ENCODE measurements at places on chromosomes 12 and 14.

GRCh38 chr12:60333461-60333860, 737.6 kb downstream of the SLC16A7 start:
- no peak for DNase-seq

DNA sequence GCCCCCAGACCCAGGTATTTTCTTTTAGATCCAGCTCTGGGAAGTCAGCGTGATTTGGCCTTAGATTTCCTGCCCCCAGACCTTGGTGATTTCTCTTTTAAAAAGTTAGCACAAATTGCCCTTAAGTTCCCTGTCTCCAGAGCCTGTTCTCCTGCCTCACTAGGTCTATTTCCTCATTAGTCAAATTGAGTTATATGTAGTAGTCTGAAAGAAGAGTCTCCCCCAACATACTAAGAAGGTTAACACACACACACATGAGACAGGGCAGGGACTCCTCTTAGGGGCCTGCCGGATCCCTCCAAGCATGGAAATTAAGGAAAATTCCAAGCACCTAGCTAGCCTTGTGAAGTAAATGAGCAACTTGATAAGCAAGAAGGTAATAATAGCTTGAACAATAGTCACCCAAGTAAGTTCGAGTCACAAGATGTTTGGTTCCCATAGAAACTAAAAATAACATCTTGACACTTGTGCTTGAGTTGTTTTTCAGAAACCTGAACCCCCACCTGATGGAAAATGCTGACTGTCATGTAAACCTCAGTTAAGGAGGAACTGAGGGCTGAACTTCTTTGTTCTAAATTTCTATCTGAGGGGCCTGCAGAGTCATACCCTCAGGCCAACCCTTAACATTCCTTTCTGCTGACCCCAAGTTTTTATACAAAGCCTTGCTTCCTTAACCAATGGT, 51.6 kb downstream of the CAND1 start:
- no peak for DNase-seq

DNA sequence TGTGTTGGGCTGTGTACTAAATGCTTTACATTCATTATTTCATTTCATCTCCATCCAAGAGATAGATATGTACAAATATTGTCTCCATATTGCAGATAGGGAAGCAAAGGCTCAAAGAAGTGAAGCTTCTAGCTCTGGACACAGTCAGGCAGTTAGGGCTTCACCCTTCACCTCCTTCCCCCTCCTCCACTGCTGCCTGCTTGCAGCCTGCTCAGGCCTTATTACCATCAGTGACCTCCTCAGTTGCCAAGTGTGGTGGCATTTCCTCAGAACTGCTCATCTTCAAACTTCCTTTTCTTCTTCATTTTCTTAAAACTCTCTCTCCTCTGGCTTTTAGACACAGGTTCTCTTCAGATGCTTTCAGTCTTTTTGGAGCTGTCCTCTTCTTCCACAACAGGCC, 4.7 kb upstream of the GPATCH2L start:
- no peak for DNase-seq

DNA sequence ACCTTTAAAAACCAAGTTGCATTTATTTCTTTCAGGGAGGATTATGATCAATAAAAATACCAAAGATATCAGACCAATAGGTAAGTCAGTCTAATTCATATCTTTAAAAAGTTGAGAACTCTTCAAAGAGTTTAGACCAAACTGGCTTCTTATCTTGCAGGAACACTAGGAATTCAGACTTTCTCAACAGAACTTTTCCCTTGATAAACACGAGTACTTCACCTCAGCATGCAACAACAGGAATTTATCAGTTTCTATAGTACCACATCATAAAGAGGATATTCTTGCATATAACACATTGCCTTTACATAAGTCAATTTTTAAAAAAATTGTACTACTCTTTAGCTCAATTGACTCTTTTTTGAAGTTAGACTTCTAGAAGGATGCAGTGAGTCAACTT, 68.2 kb downstream of the DNAI7 start:
- DNase-seq = no peak

- DNase-seq = no peak
Measured at GRCh38 chr12:46442738-46443137, 70.2 kb upstream of the SLC38A2 start.

DNA sequence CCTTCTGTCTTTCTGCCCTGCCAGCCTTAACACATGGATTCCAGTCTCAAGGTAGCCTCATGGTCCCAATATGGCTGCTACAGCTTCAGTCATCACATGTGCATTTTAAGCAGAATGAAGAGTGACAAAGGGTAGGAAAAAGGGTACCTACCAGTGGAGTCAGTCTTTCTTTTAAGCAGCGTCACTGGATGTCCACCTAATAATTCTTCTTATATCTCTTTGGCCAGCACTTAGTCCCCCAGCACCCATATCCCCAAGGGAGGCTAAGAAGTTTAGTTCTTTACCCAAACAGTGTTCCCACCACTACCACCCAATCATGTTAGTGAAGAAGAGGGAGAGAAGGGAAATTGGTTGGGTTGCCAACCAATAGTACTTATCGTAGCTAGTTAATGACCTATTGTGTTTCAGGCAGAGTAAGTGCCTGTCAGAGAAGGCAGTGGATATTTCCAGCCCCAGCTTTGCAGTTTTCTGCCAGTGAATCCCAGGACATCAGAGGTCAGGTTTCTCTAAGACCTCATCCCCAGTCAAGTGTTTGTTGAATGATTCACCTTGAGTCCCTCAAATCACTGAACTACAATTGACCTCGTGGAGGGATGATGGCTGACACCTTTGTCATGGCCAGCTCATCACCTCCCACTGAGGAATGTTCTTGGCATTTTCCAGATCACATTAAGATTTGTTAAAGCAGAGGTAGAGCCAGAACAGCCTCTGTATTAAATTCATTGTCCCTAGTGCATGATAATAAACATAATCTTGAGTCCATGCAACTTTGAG, 250.9 kb upstream of the CRY1 start:
- no peak for DNase-seq

DNA sequence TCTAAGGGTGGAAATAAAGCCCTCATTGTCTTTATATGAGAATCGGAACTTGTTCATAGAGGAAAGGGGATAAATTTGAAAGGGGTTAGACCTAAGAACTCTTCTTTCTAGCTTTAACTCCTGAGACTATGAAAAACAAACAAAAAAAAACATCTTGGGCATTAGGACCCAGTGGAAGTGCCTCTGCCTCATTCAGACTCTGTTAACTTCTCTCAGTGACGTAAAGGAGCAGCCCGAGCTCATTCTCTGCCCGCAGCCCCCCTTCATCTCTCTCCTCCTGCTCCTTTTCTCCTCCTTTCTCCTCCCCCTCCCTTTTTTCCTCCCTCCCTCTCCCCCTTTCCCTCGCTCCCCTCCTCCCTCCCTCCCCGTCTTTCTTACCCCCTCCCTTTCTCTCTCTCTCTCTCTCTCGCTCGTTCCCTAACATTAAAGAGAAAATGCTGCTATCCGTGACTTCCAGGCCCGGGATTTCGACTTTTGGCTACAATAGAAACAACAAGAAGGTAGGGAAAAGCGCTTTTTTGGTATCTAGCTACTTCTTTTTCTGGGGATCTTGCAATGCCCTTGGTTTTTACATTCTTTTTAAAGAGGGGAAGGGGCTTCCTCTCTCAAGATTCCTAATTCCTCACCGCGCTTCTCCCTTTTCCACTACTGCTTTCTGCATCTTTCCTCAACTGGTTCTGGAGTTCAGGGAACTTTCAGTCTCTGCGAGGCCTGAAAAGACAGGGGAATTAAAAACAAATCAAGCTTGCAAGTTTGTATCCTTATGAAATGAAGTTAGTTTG, at the start of gene RBMS2:
TSS of gene RBMS2 (plus strand) at position 231 of the 782 bp plus-strand sequence. CDS start at position 435, 204 bp downstream.
- DNase-seq = peak; percentile 95

DNA sequence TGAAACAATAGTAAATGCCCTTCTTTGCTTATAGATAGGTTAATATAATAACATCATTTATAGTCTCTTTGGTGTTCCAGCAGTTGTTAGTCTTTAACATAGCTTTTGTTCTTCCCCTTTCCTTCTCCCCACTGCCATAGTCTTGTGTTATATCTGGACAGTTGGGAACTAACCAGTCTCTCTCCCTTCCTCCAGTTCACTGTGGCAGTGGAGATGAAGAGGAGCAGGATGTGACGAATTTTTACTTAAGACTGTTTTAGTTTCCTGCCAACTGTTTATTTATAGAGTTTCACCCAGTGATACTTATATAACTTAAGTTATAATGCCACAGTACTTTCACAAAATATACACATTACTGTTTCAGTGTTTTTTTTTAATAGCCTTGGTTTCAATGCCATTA, 277.4 kb downstream of the PDZRN4 start:
- DNase-seq = no peak

GRCh38 chr12:55428331-55429243, 2.5 kb downstream of the OR6C76 start:
- DNase-seq = no peak

GRCh38 chr12:54829511-54829910, 24.8 kb upstream of the MUCL1 start:
- DNase-seq = no peak

DNA sequence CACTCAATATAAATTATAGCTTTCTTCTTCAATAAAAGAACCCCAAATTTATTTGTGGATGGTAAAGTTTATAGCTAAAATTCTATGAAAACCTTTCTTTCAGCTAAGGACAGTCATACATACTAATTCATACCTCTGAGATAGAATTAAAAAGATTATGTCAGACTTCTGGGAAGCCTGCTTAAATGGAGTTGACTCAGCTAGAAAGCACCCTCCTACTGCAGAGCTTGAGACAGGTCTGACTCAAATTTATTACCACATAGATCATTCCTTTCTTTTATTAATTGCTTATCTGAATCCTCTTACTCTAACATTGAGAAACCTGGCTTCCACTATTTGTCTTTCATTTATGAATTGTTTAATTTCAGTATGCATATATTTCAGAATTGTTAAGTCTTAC, 1007.0 kb upstream of the LRFN5 start:
- DNase-seq = no peak

DNA sequence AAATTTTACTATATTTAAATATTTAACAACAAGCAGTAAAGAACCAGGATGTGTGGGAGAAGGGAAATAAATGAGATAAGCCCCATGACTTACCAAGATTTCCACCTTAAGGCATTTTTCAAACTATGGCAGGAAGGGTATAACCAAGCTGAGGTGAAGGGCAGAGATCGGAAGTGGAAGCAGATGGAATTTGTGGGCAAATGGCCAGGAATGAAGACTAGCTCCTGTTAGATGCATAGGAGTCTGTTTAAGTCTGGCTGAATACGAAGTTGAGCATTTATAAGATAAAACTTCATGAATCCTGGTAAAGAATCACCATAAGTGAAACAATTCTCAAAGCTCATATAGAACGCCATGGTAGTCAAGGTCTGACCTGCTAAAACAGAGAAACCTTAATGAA, 163.5 kb downstream of the DIO2 start:
- no peak for DNase-seq

GRCh38 chr12:106602076-106602475, 19.3 kb downstream of the RFX4 start:
- DNase-seq = no peak

DNA sequence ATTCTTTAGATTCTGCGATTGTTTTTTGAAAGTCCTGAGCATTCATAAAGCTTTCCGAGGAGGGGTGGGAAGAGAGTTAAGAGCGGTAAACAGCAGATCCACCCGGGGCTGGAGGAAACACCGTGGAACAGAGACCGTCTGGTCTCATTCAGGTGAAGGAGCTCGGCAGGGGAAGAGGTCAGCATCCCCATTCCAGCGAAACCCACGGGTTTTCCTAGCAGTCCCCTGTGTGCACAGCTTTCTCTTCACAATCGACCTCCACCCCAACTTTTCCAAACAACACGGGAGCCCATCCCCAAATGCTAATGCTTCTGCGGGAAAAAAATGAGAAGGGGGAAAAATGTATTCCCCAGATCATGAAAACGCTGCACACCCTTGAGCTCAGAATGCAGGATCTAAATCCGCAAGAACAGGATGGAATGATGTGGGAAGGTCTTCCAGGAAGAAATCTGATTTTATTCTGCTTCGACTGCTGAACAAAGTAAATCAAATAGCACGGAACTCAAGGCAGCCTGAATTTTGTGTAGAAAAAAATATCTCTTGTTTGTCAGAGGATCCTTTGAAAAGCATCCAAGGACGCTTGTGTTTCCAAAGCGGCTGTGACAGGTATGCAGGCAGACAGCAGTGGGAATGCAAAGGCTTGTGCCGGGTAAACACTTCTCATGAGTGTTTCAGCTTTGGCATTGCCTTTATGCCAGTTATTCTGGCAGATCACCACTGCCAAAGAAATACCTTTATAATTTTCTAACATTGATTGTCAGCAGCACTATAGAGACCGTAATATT, 128.8 kb downstream of the NDUFA12 start:
- DNase-seq = peak; percentile 39

- DNase-seq = peak; percentile 75
Measured at GRCh38 chr12:27970401-27971120, 2.0 kb downstream of the PTHLH start.

DNA sequence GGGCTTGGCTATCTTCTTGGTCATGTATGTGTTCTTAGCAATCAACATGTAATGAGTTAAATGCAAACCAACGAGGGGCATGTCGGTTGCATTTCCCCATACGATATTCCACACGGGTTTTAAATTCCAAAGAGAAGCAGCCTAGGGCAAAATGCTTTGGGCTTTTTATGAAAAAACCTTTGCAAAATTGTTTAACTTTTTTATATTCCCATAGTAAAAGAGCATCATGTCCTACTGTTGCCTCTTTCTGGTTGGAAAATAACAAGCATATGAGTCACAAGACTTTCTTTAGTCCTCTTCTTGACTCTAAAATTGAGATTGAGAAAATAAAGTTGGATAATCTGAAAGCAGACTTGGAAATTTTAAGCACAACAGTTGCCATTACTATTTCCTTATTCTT, 3.8 kb upstream of the DIO2 start:
- DNase-seq = no peak

DNA sequence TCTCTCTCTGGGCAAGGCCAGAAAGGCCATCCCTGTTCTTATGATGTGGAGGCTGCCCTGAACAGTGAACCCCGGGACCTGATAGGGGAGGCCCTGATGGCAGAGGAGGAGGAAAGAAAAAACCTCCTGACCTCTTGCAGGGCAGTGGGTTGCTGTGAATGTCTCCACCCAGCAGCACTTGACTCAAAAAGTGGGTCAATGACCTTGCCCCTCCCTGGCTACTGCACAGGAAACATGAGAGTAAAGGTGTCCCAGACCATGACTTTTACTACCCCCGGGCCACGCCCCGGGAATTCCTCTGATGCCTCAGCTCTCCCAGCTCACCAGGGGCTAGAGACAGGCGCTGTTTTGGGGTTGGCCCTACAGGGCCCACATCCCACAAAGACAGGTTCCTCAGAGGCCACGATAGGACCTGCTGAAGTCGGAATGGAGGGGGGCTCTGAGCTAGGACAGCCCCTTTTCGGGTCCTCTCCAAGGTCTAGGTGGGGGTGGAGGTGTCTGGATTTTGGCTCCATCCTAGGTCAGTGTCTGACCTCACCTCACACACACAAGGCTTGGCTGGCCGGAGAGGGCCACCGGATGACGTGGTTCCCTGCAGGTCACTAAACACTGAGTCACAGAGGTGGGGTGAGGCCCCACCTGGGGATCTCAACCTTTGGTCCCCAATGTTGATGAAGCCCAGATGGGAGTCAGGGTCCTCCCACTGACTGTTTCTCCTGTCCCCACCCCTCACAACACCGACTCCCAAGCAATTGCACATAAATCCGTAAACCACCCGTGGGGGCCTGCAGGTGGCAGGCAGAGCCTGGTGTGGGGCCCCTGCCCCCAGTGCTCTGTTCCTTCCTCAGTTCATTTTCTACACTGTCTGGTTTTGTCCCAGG, 1.6 kb downstream of the RHOF start:
- no peak for DNase-seq
